ENCODE measurements at places on chromosomes 5 and 9. TPM values are rescaled to one million over a fixed set of nuclear protein-coding genes. Genes with fewer than 3 reads are reported as not detected.

- peak; percentile 23 for DNase-seq
These were observed 1.3 kb downstream of the KCNN2 start for GRCh38 chr5:114362977-114363761.

DNA sequence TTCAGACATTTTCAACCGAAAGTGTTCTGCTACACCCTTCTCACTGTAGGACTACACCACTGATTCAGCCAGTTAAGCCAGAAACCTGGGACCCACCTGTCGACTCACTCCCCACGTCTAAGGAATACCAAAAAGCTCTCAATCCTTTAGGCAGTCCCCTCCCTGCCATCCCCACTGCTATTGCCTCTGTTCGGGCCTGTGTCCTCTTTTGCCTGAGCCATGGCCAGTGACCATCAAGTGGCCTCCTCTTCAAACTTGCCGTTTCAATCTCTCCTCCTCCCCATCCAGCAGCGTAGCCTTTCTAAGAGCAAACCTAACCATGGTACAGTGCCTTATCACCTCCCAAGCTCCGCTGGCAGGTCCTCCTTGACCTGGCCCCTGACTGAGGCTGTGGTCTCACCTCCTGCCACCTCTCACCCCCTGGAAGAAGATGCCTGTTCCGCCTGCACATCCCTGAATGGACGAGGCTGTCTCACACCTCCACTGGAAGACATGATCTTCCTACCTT lies 64.1 kb downstream of the GALNT12 start:
- no peak for DNase-seq

DNA sequence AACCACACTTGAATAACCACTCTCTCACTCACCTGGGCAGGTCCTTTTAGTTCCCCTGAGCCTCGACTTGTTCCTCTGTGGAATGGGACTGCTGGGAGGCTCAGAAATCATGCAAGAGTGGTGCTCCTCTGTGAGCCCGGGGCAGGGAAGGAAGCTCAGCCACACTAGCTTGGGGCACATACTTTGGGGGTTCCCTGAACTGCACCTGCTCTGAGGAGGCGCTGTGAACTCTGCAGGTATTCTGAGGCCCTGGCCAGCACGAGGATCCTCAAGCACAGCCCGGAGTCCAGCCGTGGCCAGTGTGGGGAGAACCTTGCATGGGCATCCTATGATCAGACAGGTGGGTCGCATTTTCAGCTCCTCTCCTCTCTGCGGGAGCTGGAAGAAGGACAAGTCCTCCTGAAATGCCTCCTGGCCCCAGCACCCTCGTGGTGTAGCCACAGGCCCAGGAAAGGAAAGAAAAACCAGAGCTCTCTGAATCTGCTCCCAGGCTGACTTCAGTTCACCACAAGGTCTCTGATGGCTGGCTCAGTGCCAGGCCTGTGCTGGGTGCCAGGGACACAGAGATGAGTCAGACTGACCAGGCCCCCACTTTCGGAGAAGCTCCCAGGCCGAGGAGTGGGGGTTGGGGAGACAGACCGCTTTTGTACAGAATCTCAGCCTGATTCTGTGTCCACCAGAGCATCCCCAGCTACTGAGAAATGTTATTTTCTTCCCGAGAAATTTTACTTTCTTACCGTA lies 11.9 kb downstream of the GLIPR2 start:
- peak; percentile 96 for DNase-seq

TAS2R1 gene
- not detected for total RNA-seq

DOCK8 gene
- 1.3 TPM for total RNA-seq
